Hematopoietic multipotent progenitor cell treated with erythropoietin and hydrocortisone succinate and interleukin-3 and kit ligand, for 6 days (in vitro differentiated cells): ENCODE measurements at places on chromosomes 1 and 21.

DNA sequence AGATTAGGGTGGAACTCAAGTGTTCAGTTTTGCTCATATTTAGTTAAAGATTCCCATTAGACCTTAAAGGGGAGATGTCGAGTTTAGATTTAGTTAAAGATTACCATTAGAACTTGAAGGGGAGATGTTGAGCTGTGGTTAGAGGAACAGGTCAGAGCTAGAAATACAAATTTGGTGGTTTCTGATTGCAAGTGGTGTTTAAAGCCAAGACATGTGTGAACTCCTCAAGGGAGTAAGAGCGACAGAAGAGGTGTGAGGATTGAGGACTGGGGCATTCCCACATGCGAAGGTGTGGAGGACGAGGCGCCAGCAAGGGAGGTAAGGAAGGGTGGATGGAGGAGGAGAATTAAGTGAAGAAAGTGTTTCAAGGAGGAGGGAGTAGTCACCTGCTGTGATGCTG, 168.6 kb downstream of the IER5 start:
- no peak for DNase-seq

- no peak for DNase-seq
Measured at GRCh38 chr1:196857188-196857587, 30.7 kb upstream of the CFHR4 start.

GRCh38 chr1:61081144-61081685, 1.1 kb upstream of the NFIA start:
- no peak for DNase-seq

- no peak for DNase-seq
Measured at GRCh38 chr1:218942431-218942830, 231.2 kb upstream of the LYPLAL1 start.

GRCh38 chr1:196063952-196064351, 544.3 kb downstream of the KCNT2 start:
- no peak for DNase-seq

GRCh38 chr21:19123053-19123452, 719.5 kb upstream of the TMPRSS15 start:
- DNase-seq, result no peak

GRCh38 chr1:226676381-226676780, 62.7 kb downstream of the ITPKB start:
- no peak for DNase-seq

- DNase-seq, result peak; percentile 68
Measured at GRCh38 chr1:33137800-33138199, 44.0 kb downstream of the TRIM62 start.

DNA sequence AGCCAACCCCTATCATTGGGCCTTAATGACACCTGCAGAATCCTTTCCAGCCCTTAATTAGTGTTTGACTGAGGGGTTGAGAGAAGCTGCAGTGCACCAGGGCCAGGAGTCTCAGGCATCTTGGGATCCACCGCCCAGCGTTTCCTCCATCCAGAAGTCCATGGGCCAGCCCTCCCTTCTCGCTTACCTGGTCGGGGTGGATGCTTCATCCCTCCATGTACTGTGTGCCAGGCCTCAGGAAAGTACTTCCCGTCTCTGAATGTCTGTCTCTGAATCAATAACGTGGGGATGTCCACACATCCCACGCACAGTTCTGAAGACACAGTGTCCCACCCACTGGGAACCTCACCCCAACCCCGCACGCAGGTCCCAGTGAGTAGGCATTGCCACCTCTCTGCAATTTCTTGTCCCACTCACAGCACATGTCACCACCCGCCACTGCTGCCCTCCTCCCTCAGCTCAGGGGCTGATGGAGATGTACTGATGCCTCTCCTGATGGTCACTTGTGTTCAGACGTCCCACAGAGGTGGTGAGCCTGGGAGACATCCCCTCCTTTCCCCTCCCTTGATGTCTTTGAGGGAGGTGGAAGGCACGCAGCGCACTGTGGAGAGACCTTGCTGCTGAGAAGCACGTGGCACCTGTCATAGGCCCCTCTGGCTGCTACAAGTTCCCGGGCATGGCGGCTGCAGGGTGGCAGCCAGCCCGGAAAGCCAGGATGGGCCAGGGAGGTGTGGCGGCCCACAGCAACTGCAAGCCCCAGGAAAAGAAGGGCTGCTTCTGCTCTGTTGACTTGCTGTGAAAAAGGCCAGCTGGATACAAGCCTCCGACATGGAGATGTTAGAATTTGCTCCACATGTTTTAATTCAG, 29.4 kb upstream of the PRSS38 start:
- no peak for DNase-seq

- DNase-seq, result no peak
Measured at GRCh38 chr1:83883979-83884378, 115.0 kb downstream of the TTLL7 start.

DNA sequence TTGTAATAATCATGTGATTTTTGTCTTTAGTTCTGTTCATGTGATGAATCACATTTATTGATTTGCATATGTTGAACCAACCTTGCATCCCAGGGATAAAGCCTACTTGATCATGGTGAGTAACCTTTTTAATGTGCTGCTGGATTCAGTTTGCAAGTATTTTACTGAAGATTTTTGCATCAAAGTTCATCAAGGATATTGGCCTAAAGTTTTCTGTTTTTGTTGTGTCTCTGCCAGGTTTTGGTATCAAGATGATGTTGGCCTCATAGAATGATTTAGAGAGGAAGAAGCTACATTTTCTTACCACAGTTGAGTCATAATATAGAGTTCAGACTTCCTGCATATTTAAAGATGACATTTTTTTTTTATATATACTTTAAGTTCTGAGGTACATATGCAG, 455.9 kb downstream of the PLPP3 start:
- DNase-seq, result no peak

GRCh38 chr1:202711949-202712635, 1.8 kb upstream of the SYT2 start:
- DNase-seq, result no peak

- no peak for DNase-seq
Measured at GRCh38 chr1:154953611-154954038, 2.3 kb downstream of the PBXIP1 start.

- no peak for DNase-seq
Measured at GRCh38 chr1:193806079-193807048, 620.0 kb upstream of the B3GALT2 start.

- DNase-seq, result no peak
Measured at GRCh38 chr1:224543453-224543852, 72.7 kb upstream of the CNIH3 start.

- DNase-seq, result no peak
Measured at GRCh38 chr1:47593013-47593568, 155.2 kb downstream of the FOXD2 start.

DNA sequence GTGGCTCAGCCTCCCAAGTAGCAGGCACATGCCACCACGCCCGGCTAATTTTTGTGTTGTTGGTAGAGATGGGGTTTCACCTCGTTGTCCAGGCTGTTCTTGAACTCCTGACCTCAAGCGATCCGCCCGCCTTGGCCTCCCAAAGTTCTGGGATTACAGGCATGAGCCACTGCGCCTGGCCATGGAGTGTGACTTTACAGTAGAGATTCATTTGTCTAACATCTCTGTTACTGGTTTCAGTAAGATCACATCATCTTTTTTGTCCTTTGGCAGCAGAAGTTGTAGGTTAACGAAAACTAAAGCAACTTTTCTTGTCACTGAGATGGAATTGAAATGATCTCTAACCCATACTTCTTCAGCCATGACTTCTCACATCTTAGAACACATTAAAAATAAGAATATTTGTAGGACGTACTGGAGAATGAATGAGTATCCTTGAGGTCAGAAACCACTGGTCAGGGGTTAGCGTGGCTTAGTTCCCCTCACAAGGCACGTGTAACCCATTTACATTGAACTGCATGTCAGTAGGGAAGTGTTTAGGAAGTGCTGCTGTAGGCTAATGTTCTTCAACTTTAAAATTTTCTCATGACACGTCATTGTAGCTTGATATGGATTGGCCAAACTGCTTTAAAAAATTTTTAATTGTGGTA, 75.9 kb downstream of the CAMTA1 start:
- DNase-seq, result no peak
